ENCODE measurements at places on chromosomes 7 and 10.

- no peak for DNase-seq
Measured at GRCh38 chr10:13938950-13939349, 352.2 kb downstream of the PRPF18 start.

DNA sequence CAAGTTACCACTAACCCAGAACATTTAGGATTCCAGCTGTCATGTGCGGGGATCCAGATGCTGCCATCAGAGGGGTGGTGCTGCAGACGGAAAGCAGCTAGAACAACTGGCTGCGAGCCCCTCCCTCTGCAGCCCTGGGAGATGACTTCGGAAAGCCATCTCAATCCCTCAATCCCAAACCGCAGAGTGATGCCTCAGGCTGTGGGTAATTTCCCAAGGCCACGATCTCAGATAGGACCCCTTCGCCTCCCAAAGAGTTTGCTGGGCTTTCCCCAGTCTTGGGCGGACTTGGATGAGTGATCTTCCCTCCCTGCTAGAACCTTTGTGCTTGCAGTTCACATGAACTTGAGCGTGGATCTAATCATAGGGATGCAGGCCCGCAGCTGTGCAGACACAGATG is 71.3 kb upstream of the EN2 start:
- DNase-seq = no peak

GRCh38 chr7:155925682-155926081 is 113.4 kb upstream of the SHH start:
- DNase-seq = no peak

- DNase-seq = no peak
Measured at GRCh38 chr7:15178065-15178464, 275.5 kb upstream of the DGKB start.

DNA sequence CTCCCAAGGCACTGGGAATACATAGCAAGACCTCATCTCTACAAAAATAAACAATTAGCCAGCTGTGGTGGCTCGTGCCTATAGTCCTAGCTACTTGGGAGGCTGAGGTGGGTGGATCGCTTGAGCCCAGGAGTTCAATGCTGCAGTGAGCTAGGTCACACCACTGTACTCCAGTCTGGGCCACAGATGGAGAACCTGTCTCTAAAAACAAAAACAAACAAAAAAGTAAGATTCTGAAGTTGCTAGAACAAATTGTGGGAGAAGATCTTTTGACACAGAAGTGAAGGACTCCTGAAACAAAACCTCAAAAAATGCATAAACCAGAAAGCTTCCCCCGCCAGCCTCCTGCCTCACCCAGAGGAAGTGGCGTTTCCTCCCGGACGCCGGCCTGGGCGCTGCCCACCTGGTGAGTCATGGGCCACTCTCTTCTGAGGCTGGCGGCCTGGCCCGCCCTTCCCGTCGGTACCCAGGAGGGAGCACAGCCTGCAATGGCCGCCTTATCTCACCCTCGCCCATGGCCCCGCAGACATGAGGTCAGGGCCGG is 25.4 kb upstream of the ELN start:
- no peak for DNase-seq

- DNase-seq = no peak
Measured at GRCh38 chr7:53607961-53608360, 572.5 kb downstream of the POM121L12 start.

- no peak for DNase-seq
Measured at GRCh38 chr10:132136097-132136521, 50.6 kb upstream of the DPYSL4 start.

DNA sequence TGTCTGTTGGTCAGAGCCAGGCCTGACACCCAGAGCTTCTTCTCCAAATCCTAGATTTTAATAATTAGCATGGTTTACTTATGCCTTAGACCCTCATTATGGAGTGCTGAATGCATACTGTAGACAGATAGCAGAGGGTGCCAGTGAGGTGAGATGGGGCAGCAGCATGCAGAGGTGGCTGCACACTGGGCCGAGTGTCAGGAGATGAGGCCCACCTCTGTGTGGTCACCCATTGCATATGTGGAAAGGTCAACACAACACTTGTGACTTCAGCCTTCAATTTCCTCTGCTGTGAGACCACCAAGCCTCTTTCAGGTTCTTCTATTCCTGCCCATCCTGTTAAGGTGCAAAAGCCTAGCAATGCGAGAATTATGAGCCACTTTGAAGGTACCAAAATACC is 39.7 kb upstream of the NMT2 start:
- no peak for DNase-seq

GRCh38 chr10:76114581-76115001 is 683.2 kb downstream of the LRMDA start:
- no peak for DNase-seq

- peak; percentile 56 for DNase-seq
Measured at GRCh38 chr7:130875265-130875741, 141.3 kb upstream of the KLF14 start.

- DNase-seq = no peak
Measured at GRCh38 chr7:49911909-49912308, 138.5 kb downstream of the VWC2 start.

GRCh38 chr7:42661312-42661711 is 250.6 kb downstream of the C7orf25 start:
- no peak for DNase-seq

DNA sequence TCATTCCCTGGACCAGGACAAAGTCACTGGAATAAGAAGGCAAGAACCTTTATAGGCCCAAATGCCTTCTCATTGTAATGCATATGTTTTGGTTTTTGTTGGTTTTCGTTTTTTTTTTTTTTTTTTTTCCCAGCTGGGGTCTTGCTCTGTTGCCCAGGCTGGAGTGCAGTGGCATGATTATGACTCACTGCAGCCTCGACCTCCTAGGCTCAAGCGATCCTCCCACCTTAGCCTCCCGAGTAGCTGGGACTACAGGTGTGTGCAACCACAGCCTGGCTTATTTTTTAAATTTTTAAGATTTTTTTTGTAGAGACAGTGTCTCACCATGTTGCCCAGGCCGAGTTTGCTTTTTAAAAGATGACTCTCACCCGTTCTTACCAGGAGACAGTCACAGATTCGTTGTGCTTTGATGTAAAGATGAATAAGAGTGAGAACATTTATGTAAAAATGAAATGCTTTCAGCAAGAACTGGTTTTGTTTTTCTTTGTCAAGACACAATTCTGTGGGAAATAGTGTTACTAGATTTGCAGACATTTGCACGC is 7.6 kb downstream of the IQCE start:
- no peak for DNase-seq

Measured in stimulated activated CD4-positive, alpha-beta T cell treated with anti-CD3 and anti-CD28 coated beads, Interleukin-4, amount 100 ng/mL, for 1 hour (primary cell).